CD4-positive, alpha-beta T cell treated with Interleukin-10 for 1 hour (primary cell): ENCODE measurements at places on chromosomes 5 and 9.
A peak's percentile ranks its signal among the peaks of the same experiment; 100 is the strongest.

DNA sequence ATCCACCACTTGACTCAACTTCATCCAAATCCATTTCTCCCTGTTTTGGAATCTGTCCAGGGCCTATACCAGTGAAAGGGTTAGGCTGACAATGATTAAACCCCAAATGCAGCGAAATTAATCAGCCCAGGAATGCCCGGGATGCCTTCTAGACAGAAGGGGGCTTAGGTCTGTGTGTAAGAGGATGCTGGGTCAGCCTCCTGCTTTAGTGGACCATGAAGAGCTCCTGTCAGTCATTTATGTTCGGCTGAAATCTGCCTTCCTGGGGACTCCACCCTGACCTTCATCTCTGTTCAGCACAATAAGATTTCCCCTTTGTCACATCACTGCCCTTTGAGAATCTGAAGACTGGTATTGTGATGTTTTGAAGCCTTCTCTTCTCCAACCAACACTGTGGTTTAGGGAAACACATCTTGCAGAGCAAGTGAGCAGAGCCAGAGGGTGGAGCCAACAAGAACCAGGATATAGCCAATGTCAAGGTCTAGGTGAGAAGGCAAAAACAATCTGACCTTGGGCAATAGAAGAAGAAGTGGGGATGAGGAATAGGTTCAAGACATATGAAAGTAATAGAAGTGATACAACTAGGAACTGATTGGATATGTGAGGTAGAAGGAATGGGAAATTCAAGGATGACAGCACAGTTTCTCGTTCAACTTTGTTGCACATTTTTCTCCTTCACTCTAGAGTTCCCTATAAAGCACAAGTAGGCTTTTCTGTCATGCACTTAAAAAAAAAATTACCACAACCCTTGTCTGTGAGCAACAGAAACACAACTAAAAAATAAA lies 234.4 kb downstream of the ARHGAP26 start:
- DNase-seq, result no peak

GRCh38 chr5:148820461-148821395 lies 5.7 kb upstream of the ADRB2 start:
- DNase-seq, result peak; percentile 49

GRCh38 chr9:80426992-80427391 lies 855.2 kb downstream of the TLE4 start:
- DNase-seq, result no peak

DNA sequence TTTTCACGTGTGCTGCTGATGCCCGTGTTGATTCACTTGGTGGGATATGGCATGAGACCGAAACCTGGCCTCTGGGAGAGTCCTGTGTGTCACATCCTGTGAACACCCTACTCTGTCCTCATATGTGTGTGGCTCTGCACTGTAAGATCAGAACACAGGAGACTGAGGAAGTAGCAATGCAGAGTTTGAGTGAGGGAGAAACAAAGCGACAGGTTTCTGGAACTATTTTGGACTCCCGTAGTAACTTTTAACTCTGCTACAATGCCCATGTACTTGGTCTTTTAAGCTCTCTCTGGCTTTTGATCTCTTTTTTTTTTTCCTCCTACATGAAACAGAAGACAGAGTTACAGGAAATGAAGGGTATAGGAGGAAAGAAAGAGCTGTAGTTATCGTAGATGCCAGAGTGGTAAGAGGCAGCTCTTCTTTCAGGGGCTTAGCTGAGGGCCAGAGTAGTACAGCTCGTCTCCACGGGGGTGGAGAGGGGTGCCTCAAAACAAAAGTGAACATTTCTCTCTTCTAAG lies 26.6 kb downstream of the GRAMD2B start:
- DNase-seq, result peak; percentile 75

- DNase-seq, result no peak
Observed at GRCh38 chr5:34450338-34450737, 205.8 kb upstream of the RAI14 start.

- DNase-seq, result no peak
Observed at GRCh38 chr9:82302968-82303655, 314.5 kb downstream of the SPATA31D1 start.

GRCh38 chr5:135154961-135155360 lies 120.9 kb upstream of the PITX1 start:
- no peak for DNase-seq

- no peak for DNase-seq
Observed at GRCh38 chr5:179920175-179920574, 12.5 kb upstream of the TBC1D9B start.

DNA sequence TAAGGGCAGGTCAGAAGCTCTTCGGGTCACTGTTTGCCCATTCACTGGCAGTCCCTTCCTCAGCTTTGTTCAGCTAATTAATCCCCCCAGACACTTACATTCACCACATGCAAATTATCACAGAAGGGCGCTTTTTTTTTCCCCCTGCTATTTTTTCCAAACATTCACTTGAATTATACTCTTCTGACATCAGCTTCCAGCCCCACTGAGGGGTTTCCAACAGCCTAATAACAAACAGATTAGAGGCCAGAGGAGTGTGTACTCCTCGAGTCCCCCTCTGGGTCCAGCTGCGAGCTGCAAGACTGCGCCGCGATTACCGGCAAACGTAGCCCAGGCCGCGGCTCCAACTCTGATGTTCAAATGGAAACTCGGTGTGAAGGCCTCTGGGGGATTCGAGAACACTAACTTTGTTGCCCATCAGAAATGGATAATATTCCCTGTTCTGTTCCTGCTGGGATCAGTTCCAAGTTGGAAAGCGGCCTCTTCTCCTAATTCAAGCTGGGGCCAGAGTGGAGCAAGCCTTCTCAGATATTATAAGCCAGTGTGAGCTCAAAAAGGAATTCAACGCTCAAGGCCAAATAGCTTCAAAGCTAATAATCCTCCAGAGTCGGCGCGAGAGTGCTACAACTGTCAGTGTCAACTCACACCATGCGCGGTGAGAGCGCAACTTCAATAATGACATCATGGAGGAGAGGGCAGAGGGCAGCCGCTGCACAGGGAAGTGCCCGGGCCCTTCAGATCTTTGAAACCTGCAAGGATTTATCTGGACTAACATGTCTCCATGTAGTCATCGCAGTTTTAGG lies 560.8 kb downstream of the BNC2 start:
- no peak for DNase-seq

GRCh38 chr5:125323613-125324012 lies 577.2 kb upstream of the ZNF608 start:
- no peak for DNase-seq

DNA sequence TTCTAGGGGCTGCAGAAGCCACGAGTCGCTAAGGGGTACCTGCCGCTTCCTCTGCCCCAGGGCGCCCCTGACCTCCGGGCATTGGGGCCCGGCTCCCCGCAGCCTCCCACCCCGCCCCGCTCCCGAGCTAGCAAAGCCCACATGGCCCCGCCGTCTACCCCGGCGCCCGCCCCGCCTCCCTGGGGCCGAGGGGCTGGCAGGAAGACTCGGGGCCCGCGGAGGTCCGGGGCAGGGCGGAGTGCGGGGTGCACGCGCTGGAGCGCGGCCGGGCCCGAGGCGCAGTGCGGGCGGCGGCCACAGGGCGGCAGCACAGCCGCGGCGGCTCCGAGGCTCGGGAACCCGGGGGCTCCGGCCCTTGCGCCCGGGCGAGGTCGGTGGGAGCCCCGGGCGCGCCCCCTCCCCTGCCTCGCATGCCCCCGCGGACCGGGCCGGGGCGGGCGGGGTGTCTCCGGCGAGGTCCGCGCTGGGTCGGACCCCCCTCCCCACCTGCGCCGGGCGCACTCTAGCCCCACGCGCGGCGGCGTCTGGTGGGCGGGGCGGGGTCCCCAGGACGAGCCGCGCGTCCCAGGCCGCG lies 6.7 kb downstream of the NRARP start:
- DNase-seq, result peak; percentile 54

DNA sequence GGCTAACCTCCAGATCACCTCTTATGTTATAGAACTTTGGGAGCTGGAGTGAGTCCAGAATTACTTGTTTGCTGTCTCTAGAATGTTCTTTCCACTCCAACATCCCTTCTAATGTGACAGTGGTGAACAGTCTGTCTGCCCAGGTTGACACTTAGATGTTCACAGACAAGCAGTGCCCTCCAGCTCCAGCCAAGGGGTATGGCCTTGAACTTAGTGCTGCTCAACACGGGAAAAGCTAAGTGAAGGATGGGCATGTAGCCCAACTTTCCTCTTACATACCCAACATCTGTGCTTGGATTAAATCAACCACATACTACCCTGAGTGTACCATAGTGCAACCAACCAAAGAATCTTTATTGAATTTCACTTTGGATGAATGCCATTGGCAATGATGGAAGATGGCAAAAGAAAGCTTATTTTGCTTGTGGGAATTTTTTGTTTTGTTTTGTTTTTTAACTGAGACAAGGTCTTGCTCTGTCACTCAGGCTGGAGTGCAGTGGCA lies 201.2 kb downstream of the NXNL2 start:
- DNase-seq, result no peak

- DNase-seq, result no peak
Observed at GRCh38 chr5:126395198-126395597, 28.0 kb upstream of the GRAMD2B start.

DNA sequence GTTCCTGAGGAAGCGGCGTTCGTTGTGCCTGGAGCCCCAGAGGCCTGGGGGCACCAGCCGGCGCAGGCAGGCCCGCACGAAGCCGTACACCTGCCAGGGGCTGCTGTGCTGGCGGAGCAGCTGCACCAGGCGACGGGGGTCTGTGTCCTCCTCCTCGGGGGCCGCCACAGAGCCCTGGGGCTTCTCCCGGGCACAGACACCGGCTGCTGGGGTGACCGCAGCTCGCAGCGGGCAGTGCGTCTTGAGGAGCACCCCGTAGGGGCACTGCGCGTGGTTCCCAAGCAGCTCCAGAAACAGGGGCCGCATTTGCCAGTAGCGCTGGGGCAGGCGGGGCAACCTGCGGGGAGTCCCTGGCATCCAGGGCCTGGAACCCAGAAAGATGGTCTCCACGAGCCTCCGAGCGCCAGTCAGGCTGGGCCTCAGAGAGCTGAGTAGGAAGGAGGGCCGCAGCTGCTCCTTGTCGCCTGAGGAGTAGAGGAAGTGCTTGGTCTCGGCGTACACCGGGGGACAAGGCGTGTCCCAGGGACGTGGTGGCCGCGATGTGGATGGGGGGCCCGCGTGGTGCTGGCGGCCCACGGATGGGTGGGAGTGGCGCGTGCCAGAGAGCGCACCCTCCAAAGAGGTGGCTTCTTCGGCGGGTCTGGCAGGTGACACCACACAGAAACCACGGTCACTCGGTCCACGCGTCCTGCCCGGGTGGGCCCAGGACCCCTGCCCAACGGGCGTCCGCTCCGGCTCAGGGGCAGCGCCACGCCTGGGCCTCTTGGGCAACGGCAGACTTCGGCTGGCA lies 1.3 kb downstream of the TERT start:
- DNase-seq, result no peak

DNA sequence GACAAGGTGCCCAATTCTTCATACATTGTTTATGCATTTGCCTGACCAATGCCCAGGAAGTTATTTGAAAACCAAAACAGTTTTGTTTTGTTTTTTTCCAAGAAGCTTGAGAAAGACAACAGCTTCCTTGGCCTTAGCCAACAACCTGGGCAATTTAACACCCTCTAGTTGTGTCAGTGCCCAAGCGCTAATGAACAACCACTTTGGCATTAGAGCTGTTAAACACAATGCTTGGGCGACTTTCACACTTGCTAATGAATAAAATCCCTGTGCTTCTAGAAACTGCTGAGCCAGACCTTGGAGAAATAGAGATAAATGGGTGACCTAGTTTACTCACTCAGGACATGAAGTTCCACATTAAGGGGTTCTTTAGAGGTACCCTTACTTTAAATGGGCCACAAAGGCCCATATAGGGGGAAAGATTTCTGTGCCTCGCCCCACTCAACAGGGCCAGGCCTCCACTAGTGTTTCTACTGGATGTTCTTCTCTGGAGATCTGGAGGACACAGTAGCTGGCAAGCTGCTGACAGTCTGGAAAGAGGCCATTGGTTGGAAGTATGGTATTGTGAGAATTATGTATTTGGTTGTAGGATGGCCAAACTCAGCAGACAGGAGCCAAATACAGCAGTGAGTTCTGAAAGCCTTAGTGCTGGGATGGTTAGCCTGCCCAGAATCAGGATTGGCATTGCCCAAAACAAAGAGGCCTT lies 179.8 kb downstream of the DOCK8 start:
- DNase-seq, result no peak

- DNase-seq, result no peak
Observed at GRCh38 chr5:179288809-179289185, 56.5 kb downstream of the ADAMTS2 start.

DNA sequence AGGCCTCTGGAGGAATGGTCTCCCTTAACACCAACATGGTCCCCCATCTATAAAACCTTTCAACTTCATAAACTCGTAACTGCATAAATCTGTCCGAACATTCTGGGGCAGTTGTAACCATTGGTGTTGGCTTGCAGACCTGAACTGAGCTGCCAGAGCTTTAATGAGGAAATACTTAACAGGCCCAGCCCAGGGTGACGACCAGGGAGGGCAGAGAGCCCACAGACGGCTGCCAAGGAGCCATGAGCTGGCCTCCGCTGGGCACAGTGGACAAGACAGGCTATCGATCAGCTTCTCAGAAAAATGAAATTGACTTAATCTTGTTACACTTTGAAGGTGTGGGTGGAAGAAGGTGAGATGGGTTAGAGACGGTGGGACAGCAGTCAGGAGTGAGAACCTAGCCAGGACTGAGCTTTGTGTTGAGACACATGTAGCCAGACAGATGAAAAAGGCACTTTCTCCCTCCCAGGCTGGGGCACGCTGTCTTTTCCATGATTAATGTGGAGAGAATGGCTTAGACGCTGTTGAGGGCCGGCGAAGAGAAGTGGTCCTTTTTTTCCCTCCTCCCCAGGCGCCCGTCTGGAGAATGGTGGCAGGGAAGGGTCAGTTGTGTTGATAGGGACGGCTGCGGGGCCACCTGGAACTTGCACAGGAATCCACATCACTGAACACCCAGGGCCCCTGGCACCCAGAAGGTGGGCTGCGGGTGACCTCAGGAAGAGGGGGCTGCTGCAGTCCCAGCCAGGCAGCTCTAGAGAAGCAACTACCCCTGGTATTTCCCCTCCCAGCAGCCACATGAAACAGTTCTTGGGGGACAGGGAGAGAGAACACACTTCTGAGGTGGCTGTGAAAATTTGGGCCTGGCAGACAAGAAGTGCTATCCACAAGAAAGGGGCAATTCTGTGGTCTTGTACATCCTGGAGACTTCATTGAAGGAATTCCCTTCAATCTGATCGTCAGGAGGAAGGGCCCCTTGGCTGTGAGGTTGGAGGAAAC lies 27.3 kb upstream of the TCOF1 start:
- no peak for DNase-seq

- DNase-seq, result no peak
Observed at GRCh38 chr9:38224941-38225340, 155.9 kb upstream of the SHB start.

DNA sequence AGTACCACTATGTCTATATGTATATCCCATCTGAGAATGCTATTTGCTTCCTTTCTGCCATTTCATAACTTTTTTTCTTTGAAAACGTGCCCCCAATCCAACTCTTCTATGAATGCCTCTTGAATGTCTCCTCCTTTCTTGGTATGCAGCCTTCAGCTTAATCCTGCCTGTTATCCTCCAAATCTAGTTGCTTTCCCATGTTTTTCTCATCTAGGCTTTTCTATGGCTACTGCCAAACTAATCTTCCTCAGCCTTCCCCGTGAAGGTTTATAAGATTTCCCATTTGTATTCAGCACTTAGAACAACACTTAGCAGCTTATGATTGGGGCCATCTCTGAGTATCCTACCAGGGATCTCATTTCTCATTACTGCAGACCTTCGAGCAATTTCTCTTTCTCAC lies 2.5 kb downstream of the TGFBR1 start:
- DNase-seq, result no peak

- DNase-seq, result no peak
Observed at GRCh38 chr5:95939465-95939864, 22.2 kb downstream of the ELL2 start.
